GM13977 (cell line): ENCODE measurements at places on chromosomes 2 and 18.

DNA sequence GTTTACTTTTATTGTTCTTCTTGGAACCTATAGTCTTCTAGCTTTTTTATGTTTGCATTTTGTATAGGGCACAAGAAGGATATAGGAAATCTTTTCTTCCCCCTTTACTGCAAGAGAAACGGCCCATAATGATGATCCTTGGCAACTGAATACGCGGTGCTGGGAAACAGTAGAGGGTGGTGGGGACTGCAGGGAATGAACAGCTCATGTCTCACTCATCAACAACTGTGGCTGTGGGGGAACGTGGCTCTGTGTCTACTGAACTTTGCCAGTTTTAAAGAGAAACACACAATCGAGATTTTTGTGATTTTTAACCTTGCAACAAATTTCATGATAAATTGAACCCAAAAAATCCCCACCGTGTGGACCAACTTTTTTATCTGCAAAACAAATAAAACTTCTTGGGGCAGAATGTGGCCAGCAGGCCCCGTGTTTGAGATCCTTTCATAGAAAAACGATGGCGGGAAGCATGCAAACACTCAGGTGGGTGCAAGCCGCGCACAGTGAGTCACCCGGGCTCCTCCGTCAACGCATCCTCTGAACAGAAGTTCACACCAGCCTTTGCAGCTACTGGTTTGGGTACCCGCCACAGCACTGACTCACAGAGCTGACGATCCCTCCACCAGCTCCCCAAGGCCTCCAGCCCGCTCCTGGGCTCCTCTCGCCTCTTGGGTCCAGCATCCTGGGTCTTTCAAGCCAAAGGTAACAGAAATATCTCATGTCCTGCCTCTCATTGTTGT lies 149.3 kb downstream of the COL6A3 start:
- DNase-seq, result no peak

GRCh38 chr2:170012773-170013172 lies 165.2 kb upstream of the MYO3B start:
- DNase-seq, result no peak

DNA sequence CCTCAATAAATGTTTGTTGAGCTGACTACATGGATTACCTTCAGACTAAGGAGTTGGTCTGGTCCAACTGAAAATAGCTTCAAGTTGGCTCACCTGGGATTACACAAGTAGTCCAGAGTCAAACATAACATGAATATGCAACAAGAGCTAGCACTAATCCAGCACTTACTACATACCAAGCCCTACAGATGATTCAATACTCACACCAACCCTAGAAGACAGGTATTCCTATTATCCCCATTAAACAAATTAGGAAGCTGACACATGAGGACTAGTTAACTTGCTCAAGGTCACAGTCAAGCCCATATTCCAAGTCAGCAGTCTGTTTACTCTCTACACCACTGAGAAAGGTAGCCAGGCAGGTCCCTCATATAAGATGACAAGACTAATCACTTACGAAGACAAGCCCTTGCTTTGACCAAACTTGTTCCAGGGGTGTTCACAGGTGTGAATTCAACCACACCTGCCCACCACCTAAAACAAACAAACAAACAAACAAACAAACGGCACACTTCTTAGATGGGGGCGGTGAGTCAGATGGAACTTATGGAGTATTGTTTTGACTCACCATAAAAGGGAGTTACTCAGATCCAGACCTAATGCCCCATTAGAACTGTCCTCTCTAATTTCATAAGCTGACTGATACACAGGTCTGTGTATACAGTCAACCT lies 29.1 kb downstream of the TMEM131 start:
- peak; percentile 41 for DNase-seq

DNA sequence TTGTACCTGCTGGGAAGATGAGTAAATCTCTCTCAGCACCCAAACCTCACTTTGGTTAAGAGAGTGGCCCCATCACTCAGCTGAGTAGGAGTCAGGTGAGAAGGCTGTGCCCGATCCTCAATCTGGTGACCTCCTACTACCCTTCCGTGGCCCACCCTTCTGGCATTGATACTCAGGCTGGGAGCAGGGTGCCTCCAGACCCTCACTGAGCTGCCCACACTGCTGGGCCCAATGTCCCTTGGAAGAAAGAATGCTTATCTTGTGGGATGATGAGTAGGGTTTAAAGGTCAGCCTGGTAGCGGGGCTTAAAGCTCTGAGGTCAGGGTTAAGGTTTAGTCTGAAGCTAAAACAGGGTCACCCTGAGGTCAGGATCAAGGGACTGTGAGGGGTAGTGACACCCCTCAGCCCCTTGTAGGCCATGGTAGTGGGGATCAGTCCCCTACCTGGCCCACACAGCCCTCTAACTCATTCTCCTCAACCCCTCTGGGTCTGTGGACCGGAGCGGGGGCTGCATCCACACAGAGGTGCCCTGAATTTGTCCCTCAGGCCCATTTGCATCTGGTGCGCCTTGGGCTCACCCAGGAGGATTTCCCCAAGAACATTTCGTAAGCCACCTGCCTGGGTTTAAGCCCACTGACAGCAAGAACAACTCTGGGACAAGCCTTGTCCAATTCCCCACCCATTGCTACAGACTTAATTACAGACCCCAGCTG lies 123.8 kb downstream of the CYP26B1 start:
- no peak for DNase-seq

DNA sequence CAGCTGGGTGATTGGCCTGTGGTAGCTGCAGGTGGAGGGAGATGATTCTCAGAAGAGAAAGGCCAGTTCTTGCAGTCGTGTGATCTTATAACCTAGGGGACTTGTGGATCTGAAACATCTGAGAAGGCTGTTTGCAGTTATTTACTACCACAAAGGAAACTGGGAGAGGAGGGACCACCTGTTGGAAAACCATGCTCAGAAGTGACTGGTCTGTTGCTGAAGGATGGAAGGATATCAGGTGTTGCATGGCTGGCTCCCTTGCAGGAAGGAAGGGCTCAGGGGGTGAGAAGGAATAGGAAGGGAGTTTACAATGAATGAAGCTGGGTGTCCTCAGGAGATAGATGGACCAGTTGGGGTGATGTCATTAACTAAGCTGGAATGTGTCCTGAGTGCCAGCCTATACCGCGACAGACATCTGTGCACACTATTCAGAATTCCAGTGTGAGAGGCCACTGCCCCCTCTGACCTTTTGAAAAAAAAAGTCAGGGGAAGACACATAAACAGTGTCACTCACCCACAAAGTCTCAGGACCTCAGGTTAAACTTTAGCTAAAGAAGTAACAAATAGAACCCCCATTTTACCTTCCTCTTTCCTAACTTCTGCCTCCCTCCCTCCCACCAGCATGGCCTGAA lies 17.5 kb downstream of the IGFBP2 start:
- DNase-seq, result no peak

DNA sequence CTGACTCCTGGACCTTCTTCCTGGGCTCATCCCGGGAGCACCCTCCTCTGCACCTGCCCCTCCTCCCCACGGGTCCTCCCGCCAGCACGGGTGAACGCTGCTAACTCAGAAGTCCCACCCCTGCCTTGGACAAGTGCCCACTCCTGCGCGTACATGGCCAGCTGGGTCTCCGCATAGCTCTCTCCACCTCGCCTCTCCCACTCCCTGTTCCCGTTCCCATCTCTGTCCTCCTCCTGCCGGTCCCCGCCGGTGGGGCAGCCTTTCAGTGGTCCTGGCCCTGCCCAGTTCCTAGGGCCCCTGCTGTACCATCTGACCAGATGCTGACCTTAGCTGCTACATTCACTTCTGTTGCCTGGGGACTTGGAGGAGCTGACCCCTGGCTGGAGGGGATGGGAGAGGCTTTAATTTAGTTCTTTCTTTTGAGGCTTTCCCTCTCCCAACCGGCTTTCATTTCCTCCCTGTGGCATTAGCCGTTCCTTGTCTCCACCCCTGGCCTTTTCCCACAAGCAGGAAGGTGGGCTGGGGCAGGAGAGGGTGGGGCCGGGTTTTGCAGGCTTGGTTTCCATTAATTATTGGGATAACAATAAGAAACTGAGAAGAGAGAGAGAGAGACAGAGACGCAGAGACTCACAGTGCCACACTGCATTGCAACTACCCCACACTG lies 136.1 kb downstream of the SH3BP4 start:
- DNase-seq, result no peak

DNA sequence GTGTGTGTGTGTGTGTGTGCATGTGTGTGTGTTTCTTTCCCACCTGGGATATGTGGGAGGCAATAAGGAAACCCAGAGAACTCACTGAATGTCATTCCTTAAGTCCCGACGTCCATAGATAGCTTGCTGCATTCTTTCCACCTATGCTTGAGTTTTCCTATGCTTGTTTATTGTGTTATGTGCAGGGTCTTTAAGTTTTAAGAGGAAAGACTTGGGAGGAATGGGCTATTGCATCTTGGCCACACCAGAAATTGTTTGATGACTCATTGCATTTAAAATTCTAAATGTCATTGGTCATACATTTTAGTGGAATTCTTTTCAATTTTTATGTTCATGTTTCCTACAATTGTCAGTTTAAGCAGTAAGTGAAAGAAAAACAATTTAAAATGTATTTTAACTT lies 33.7 kb downstream of the STARD6 start:
- no peak for DNase-seq

- no peak for DNase-seq
Measured at GRCh38 chr2:133642791-133643191, 74.5 kb upstream of the NCKAP5 start.

DNA sequence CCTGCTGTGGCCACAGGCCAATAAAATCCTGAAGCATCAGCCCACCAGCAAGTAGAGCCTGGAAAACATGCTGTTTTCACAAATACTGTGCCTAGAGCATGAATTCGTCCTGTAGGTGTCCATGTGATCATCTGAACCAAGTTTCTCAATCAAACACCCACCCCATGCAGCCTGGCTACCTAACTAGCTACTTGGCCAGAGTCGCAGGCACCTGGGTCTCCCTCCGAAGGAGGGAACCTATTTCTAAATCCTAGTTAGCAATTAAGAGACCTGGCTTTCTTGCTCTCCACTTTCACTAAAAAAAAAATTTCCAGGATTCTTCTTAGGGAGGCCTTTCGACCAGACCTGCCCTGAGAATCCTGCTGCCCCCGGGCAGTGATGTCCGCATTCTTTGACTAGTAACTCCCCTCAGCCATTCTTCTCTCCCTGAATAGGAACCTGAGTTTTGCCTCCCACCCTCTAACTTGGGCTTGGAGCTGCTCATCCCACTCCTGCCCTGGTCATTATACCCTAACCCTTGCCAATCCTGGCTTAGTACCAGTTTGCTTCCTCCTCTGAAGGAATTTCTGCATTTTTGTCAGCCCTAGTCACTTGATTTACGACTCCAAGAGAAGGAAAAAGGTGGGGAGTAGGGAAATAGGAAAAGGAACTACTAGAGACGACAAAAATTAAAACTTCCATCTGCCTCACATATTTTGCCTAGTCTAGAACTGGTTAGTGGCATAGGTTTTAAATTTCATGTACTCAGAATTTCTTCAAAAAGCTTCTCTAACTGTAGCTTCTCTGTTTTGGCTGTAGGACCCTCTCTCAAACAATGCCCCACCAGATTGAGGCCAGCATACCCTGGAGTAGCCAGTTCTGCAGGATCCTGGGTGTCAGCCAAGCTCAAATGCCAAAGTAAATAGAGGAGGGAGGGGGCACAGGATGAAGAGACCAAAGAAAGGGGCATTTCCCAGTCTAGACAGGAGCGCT lies 25.4 kb upstream of the TANK start:
- DNase-seq, result no peak

DNA sequence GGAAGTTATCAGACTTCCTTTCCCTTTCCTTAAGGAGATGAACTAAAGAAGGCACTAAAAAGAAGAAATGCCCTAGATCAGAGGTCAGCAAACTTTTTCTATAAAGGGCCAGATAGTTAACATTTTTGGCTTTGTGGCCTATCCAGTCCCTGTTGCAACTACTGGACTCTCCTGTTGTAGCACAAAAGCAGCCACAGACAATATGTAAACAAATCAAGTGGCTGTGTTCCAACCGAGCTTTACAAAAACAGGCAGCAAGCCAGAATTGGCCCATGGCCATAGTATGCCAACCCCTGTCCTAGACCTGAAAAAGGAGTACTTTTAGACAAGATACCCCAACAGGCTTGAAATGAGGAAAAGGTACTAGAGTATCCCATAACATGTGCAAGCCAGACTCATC lies 10.9 kb downstream of the NHEJ1 start:
- DNase-seq, result no peak

DNA sequence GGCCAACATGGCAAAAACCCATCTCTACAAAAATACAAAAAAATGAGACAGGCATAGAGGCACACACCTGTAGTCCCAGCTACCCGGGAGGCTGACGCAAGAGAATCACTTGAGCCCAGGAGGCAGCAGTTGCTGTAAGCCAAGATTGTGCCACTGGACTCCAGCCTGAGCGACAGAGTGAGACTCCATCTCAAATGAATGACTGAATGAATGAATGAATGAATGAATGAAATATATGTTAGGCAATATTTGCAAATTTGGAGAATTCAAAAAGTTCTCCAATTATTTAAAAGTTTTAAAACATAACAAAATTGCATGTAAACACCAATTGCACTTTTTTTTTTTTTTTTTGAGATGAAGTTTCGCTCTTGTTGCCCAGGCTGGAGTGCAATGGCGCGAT lies 61.7 kb downstream of the STRN start:
- no peak for DNase-seq

DNA sequence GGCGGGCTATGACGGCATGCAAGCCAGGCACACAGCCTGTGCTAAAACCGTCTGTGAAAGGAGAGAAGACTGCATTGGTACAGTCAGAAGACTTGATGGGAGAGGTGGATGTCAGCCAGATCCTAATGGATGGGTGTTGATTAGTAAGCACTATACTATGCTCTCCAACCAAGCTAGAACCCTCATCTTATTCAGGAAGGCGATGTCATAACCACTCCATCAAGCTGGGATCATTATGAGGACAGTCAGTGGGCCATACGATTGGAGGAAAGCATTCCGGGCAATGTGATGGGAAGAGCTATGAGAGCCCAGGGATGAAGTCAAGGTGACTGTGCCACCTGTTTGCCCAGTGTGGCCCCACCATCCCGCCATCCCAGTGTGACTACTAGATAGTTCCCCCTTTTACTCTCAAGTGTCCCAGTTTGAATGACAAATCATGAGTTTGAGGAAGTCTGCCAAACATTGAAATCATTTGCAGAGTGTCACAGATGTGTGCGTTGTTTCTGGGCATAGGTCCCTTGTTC lies 66.4 kb downstream of the MRPS9 start:
- no peak for DNase-seq

GRCh38 chr2:65366595-65367125 lies 65.7 kb downstream of the SPRED2 start:
- peak; percentile 73 for DNase-seq

DNA sequence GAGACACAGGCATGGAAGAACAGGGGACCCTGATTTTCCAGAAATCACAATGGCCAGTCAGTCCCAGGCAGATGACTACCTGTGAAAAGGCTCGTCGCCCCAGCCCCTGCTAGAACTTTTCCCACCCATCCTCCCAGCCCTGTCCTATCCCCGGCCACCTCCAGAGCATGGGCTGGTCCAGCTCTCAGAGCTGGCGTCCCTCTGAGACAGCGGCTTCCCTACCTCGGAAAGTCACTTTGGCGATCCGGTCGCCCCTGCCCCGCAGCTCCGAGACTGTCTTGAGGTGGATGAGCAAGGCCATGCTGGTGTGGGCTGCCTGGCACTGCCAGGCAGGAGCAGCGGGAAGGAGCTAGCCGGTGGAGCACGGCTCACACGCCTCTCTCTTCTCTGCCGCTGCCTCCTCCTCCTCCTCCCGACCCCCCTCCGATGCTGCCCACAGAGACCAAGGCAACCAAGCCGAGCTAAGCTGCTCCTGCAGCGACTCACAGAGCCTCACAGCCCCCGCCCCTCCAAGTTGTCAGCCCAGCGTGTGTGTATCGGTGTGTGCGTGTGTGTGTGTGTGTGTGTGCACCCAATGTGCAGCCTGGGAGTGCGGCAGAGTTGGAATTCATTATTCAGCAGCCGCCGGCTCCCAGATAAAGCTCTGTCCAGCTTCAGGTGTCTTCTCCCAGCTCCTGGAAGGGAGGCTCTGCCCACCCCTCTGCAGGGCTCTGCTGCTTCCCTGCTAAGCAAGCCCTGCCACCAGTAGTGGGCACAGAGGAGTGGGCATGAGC lies 80.5 kb upstream of the OTOF start:
- no peak for DNase-seq
